ENCODE measurements at places on chromosomes 16 and 17.

GRCh38 chr17:72600934-72601333, 480.1 kb downstream of the SOX9 start:
- DNase-seq, result no peak

DNA sequence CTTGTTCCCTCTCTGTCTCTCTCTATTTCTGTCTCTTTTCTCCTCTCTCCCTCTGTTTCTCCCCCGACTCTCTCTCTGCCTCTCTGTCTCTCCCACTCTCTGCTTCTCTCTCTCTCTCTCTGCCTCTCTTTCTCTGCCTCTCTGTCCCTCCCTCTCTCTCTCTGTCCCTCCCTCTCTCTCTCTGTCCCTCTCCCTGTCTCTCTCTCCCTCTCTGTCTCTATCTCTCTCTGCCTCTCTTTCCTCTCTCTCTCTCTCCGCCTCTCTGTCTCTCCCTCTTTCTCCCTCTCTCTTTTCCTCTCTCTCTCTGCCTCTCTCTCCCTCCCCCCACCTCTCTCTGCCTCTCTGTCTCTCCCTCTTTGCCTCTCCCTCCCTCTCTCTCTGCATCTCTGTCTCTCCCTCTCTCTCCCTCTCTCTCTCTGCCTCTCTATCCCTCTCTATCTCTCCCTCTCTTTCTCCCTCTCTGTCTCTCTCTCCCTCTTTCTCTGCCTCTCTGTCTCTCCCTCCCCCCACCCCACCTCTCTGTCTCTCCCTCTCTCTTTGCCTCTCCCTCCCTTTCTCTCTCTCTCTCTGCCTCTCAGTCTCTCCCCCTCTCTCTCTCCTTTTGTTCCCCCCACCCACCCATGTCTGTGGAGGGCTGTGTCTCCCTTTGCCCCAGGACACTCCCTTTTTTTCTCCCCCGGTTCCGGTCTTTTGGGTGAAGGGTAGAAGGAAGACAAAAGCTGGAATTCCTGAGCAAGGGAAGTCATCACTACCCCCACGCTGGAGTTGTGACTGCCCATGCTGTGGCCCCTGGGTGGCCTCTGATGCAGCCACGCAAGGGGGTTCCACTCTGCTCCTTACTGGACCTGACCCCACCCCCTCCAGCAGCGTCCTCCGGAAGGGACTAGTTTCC, 27.1 kb upstream of the MGAT5B start:
- DNase-seq, result no peak

GRCh38 chr17:1880851-1881630, 51.2 kb downstream of the RPA1 start:
- DNase-seq, result no peak

- no peak for DNase-seq
These were observed 92.2 kb upstream of the CPHXL start for GRCh38 chr16:75818491-75818890.

GRCh38 chr16:20673071-20673806, 24.2 kb downstream of the ACSM1 start:
- no peak for DNase-seq

- no peak for DNase-seq
These were observed 60.6 kb downstream of the IRX6 start for GRCh38 chr16:55384288-55385247.

GRCh38 chr16:27214084-27214961, 11.0 kb downstream of the KDM8 start:
- no peak for DNase-seq

GRCh38 chr16:64991001-64991400, 130.9 kb downstream of the CDH11 start:
- no peak for DNase-seq

DNA sequence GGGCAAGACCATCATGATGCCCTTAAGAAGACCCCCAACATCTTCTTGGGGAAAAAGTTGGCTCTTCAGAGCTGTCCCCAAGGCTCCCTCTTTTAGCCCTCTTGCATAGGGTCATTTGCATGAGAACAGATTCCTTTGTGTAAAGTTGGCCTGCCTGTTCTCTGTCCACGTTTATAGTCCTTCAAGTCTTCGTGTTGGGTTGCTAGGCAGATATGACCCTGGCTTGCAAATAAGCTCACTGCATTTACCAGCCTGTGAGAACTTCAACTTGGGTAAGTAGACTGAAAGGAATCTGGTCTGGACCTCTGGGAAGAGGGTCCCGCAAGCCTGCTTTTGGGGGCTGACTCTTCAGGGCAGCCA, 2.9 kb downstream of the ARSG start:
- no peak for DNase-seq

DNA sequence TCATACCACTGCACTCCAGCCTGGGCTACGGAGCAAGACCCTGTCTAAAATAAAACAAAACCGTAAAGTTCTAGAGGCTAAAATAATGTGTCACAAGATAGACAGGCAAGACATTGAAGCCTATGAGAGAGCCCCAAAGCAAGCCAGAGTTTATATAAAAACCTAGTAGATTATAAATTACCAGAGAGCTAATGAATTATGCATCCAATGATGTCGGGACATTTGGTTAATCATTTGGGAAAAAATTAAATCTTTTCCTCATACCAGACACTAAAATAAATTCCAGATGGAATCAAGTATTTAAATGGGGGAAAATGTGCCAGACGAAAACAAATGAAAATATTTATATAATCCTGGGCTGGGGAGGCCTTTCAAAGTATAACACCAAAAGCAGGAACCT, 24.2 kb downstream of the CCDC40 start:
- no peak for DNase-seq

GRCh38 chr17:79217473-79218135, 143.0 kb downstream of the ENGASE start:
- DNase-seq, result no peak

Measured in stimulated activated CD4-positive, alpha-beta T cell treated with anti-CD3 and anti-CD28 coated beads, Interleukin-4, amount 100 ng/mL, for 24 hours (primary cell).